ENCODE measurements at places on chromosomes 12 and 14.

- no peak for DNase-seq
These were observed 3.2 kb downstream of the SYNE3 start for GRCh38 chr14:95513291-95513690.

- DNase-seq, result no peak
These were observed 78.0 kb upstream of the FAR2 start for GRCh38 chr12:29071099-29071498.

DNA sequence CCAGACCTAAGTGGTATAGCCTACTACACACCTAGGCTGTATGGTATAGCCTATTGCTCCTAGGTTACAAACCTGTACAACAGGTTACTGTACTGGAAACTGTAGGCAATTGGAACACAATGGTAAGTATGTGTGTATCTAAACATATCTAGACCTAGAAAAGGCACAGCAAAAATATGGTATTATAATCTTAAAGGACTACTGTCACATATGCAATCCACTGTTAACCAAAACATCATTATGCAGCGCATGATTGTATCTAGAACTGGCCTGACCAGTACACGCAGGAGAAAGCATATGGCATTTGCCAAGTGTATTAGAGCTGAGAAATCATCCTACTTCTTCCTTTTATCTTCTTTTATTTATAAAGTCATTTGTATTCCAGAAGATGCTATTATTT, 75.5 kb downstream of the SLC8A3 start:
- no peak for DNase-seq

GRCh38 chr14:68513137-68513536, 279.7 kb downstream of the ZFP36L1 start:
- peak; percentile 27 for DNase-seq

- DNase-seq, result no peak
These were observed 488.9 kb downstream of the MDGA2 start for GRCh38 chr14:47186486-47186885.

DNA sequence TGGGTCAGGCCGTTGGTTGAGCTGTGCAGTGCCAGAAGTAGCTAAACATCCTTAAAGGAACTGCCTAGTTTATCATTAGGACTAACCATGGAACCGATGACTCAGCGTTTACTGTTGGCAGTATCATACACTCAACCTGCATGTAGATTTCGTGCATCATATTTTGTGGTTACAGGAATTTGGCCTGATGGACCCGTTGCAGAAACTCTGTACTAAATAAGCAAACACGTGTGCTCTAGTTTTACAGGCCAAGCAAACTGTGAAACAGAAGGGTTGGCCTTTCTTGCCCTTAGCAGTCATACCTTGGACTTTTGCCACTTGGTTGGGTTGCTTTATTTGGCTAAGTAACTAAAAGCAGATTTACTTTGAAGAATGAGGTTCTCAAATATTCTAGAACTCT, 35.6 kb downstream of the DGLUCY start:
- peak; percentile 98 for DNase-seq

- DNase-seq, result no peak
These were observed 395.5 kb downstream of the ZFP36L1 start for GRCh38 chr14:68397371-68397811.

GRCh38 chr12:65656891-65657351, 167.4 kb upstream of the HMGA2 start:
- peak; percentile 96 for DNase-seq

DNA sequence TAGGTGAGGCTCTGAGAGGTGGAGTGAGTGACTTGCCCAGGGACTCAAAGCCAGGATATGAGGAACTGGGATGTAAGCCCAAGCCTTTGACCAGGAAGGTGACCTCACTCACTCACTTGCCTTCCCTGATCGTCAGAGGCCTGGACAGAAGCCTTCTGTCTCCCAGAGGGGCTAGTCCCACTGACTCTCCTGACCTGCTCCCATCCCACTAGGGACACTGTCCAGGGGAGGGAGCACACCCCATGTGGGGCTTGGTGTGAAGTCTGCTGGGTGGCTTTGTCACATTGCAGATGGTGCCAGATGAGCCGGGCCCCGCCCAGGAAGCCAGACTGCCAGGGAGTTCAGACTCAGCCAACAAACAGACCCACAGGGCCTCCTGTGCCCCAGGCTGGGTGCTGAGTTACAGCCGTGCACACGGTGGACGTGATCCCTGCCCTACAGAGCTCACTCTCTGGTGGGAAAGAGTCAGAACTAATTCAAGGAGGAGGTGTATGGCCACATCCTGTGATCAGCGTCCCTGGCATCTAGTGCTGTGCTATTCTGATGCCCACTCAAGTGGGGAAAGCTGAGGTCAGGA, 28.3 kb downstream of the MMAB start:
- peak; percentile 33 for DNase-seq

GRCh38 chr14:92941531-92941930, 18.6 kb downstream of the CHGA start:
- no peak for DNase-seq

DNA sequence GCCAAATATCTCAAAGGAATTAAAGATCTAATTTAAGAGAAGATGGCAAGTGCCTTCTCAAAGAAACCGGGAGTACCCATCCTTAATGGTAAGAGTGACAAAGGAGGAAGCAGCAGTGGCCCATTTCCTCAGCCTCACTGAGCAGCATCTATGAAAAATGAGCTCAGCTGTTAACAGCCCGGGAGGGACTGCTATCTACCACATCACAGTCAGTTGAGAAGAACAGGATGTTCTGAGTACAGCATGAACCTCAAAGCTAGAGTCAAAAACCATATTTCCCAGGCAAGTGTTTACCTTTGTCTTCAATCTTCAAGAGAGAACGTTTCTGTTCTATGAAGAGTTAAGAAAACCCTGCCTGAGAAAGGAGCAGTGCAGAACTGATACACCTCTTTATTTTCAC, 115.0 kb downstream of the BTG1 start:
- no peak for DNase-seq

DNA sequence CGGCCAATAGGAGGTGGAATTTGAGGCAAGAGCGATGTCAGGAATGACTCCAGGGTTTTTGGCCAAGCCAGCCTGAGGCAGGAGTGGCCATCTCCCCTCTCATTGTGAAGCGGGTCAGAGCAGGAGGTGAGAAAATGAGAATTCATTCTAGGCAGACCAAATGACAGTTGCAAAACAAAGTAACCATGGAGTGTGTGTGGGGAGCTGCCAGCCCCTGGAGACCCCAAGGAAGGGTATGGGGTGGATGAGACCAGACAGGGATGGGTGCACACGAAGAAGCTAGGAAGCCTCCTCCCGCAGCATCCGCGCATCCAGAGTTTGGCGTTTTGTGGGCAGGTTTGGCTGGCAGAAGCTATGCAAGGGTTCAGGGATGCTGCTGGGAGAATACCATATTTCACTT, 38.8 kb downstream of the FZD10 start:
- no peak for DNase-seq

DNA sequence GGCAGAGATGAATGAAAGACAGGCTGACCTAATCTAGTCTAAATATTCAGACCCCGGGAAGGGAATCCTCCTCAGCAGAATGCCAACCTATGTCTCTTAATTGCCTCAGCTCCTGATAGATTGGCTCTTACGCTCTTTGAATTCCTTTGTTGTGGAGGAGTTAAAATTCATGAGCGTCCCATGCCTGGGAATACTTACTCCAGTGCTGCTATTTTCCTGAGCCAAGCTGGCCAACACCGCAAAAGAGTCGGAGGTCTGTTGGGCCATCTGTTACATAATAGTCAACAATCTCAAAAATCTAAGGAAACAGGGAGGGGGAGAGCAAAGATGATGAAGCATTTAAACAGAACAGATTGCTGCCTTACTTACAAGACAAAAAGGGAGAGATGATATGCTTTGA, 182.8 kb downstream of the ASCL1 start:
- DNase-seq, result no peak

- DNase-seq, result no peak
These were observed 260.0 kb downstream of the ACSS3 start for GRCh38 chr12:81337886-81338285.

- DNase-seq, result no peak
These were observed 71.4 kb downstream of the AKAP6 start for GRCh38 chr14:32400480-32400879.

GRCh38 chr14:69673578-69674305, 62.3 kb downstream of the SUSD6 start:
- DNase-seq, result no peak

DNA sequence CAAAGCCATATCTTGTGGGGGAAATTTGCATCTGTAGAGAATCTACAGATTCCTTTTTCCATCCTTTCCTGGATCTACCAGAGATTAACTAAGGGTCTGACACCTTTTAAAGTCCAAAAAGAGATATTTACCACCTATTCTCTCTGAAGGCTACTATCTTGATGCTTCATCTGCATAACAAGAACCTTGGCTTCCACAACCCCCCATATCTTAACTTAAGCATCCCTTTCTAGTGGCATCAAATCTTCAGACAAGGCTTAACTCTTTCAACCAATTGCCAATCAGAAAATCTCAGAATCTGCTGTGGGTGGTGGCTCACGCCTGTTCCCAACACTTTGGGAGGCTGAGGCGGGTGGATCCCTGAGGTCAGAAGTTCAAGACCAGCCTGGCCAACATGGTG, 74.3 kb upstream of the FICD start:
- DNase-seq, result no peak

- no peak for DNase-seq
These were observed 84.4 kb downstream of the ARF6 start for GRCh38 chr14:49977126-49977841.

- DNase-seq, result no peak
These were observed 277.9 kb downstream of the SSPN start for GRCh38 chr12:26473291-26473690.

GRCh38 chr12:6778574-6779550, 6.5 kb downstream of the LAG3 start:
- peak; percentile 94 for DNase-seq

- peak; percentile 58 for DNase-seq
These were observed 30.5 kb upstream of the LMNTD1 start for GRCh38 chr12:25583545-25583944.

Measured in MCF 10A (cell line).